ENCODE measurements at places on chromosomes 2 and 18.
A peak's percentile ranks its signal among the peaks of the same experiment; 100 is the strongest.

- DNase-seq = no peak
Measured at GRCh38 chr2:109644571-109645275, 30.6 kb downstream of the SOWAHC start.

DNA sequence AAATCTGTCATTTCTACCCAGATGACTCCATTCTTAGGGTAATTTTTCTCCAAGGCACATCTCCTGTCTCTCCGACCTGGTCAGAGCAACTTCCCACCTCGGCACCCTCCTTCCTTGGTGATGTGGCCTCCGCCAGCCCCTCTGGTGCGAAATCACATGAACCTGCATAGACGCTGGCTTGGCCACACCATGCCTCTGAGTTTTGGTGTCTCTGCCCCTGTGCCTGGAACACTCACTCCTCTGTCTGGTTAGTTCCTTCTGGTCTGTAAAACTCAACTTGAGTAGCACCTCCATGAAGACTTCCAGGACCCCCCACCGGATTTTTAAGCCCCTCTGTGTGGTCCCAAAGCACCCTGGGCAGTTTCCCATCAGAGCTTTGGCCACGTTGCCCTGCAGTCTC, 83.2 kb upstream of the OTOS start:
- DNase-seq = no peak

DNA sequence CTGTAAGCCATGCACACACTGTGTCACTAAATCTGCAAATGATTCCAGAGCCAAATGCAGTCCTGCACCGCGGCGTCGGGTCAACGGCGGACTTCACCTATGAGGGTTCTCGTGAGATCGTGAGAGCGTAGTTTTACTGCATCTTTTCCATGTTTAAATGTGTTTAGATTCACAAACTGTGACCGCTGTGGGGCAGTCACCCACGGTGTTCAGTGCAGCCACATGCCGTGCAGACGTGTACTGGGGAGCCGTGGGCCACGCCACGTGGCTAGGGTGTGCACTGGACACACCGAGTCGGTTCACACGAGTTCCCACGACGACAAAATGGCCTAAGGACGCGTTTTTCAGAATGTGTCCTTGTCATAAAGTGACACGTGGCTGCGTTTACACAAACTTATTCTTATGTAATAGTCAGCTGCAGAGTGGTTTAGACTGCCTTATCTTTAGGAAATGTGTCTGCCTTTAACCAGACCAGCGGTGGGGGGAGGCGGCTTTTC, 34.1 kb downstream of the NFATC1 start:
- DNase-seq = no peak

DNA sequence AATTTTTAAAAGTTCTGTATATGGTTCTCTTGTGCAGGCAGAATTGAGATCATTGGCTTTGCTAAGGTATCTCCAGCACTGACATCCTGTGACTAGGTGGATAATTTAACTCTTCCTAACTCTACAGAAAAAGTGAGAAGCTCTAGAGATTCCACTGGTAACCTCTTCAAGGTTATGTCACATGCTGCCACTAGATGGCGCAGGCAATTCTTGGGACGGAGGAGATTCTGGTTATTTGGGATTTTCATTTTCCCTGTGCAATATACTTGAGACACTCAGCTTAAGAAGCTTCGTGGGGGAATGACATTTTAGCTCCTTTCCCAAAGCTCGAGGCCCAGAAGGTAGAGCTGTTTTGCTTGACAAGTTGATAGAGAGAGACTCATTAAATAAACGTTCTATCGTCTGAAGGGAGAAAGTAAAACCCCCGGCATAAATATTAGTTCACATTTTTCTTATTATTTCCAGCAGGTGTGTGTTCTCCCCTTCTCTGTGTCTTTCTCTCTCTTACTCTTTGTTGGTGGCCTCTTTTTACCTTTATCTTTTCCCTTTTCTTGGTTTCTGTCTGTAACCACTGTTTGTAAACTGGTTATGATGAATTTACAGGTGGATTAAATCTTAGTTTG, 26.6 kb upstream of the LANCL1 start:
- no peak for DNase-seq

DNA sequence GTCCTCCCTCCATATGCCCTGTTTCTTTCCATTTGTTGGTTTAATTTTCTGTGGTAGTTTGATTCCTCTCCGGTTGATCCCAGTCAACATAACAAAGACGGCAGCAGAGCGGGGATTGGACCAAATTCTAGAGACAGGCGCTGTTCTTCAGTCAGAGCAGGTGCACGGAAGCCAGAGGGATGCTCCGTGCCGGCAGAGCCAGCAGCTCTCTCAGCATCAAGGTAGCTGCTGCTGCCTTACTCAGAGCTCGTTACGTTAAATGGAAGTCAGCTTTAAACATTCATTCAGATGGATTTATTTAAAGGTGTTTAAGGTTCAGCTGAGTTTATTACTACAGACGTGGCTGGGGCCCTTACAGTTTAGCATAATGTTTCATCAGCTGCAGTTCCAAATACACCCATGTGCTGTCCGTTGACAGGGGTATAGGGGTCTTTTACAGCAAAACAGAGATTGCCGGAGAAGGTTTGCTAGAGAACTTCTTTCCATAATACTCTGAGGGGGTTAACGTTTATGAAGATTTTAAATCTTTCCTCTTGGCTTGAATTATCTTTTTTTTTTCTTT, 497.2 kb upstream of the PIK3C3 start:
- DNase-seq = no peak

- no peak for DNase-seq
Measured at GRCh38 chr2:68799140-68800026, 64.8 kb downstream of the ARHGAP25 start.

- DNase-seq = no peak
Measured at GRCh38 chr2:11602563-11603204, 67.3 kb downstream of the NTSR2 start.

- peak; percentile 51 for DNase-seq
Measured at GRCh38 chr2:46632349-46632748, 153.0 kb downstream of the TMEM247 start.

- DNase-seq = no peak
Measured at GRCh38 chr2:147850838-147851237, 6.0 kb downstream of the ACVR2A start.

DNA sequence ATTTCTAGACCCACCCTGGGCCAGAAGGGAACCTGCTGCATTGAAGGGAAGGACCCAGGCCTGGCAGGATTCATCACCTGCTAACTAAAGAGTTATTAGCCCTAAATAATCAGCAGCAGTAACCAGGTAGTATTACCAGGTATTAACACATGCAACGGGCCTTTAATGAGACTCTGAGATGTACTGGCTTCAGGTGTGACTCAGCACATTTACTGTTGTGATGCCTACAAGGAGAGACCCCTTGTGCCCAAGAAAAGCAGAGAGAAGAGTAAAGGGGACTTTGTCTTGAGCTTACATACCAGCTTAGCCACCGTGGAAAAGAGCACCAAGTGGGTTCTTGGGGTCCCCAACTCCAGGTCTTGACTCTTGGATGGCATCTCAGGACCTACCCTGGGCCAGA, 243.1 kb upstream of the SLC39A10 start:
- no peak for DNase-seq

GRCh38 chr2:230184727-230185578, 34.8 kb downstream of the SP110 start:
- DNase-seq = no peak

DNA sequence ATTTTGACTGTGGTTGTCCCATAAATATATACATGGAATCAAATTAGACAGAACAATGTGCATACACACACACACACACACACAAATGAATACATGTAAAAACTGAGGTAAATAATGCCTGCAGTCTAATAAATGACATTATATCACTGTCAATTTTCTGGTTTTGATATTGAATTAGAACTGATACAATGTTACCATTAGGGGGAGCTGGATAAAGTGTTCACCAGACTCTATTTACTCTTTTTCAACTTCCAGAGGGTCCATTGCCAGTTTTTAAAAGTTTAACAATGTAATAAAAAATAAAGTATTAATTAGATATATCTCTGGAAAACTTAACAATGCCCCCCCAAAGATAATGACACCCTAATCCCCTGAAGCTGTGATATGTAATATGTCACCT, 1666.8 kb upstream of the TMEFF2 start:
- DNase-seq = no peak

- DNase-seq = no peak
Measured at GRCh38 chr2:5969303-5969702, 277.1 kb downstream of the SOX11 start.

DNA sequence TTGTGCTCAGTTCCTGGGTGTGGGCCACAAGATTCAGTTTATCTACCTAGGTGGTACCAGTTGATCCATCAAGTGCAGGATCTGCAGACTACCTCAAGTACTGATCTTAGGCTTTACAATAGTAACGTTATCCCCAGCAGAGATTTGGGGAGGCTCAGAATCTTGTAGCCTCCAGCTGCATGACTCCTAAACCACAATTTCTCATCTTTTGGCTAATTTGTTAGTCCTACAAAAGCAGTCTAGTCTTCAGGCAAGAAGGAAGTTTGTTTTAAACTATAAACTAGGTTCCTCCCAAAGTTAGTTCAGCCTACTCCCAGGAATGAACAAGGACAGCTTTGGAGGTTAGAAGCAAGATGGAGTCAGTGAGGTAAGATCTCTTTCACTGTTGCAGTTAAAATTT, 213.5 kb upstream of the PIEZO2 start:
- no peak for DNase-seq

DNA sequence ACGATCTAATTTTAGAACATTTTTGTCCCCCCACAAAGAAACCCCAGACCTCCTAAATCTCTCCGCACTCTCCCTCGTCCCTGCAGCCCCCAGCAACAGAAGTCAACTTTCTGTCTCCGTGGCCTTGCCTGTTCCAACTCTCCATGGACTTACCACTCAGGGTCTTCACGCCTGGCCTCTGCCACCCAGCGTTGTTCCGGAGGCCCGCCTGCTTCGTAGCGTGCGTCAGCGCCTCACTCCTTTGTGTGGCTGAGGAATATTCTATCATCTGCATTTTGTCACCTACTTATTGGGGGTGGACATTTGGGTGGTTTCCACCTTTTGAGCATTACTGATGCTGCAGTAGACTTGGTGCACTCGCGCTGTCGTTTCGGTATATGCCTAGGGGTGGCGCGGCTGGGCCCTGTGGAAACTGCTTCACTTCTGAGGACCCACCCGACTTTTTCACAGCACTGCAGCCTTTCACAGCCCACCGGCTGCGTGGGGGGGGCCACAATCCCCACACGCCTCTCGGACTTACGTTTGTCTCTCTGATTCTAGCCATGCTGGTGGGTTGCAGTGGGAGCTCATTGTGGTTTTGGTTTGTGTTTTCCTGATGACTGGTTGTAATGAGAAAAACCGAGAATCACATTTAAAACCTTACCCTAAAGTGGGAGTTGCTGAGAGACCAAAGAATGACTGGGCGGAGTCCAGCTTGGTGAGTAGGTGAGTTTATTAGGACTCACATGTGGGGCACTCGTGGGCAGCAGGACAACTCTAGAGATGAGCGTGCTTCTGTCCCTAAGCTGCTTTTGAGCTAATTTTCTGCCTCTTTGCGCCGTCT, 1.4 kb upstream of the HSBP1L1 start:
- no peak for DNase-seq

- no peak for DNase-seq
Measured at GRCh38 chr2:37776487-37776886, 105.0 kb upstream of the CDC42EP3 start.

DNA sequence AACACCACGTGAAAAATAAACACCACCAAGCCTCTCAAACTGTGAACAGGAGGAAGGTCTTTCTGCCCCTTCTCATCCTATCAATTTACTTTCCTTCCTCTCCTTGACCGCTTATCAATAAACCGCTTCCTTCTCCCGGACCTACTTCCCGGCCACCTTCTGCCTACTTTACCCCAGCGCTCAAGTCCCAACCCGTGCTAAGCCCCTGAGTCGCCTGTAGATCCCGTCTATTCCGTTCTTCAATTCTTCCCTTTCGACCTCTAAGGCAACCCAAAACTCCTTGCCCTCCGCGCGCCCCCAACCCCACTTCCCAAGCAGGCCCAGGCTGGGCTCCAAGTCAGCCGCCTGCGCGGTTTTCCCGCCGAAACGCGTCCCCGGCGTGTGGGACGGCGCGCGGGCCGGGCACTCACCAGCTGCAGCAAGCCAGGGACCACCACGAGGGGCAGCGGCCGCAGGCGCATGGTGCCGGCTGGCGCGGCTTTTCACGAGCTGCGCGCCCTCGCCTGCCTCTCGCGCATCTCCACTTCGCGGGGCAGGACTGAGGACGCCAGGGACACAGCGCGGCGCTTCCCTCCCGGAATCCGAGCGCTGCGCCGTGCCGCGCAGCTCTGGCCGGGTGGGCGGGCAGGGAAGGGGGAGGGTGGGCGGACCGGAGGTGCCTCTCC, at the start of gene NXPH2:
NXPH2 (minus strand) TSS at position 610 of the 665 bp plus-strand sequence; CDS start at position 461, 149 bp downstream.
- DNase-seq = no peak

- no peak for DNase-seq
Measured at GRCh38 chr2:185511925-185512324, 226.7 kb upstream of the FSIP2 start.

GRCh38 chr2:151297882-151298281, 8.4 kb upstream of the NMI start:
- DNase-seq = no peak

- no peak for DNase-seq
Measured at GRCh38 chr2:121858847-121859246, 103.4 kb downstream of the TSN start.

DNA sequence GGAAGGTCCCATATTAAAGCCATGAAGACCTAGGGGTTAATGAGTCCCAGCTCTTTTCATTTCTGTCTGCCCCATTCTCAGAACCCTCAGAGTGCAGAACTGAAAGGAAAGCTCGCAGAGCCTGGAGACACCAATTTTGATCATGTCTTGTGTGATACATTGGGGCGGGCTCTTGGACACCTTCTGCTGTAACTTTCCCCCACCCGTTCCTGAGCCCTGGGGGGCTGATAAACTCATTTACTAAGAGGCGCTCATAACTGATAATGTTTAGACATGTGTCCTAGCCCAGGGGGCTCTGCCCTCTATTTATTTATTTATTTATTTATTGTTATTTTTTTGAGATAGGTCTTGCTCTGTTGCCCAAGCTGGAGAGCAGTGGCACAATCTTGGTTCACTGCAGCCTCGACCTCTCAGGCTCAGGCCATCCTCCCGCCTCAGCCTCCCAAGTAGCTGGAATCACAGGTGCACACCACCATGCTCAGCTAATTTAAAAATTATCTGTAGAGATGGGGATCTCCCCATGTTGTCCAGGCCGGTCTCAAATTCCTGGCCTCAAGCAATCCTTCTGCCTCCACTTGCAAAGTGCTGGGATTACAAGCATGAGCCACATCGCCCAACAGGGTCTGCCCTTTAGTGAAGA, 72.4 kb upstream of the HAAO start:
- no peak for DNase-seq

DNA sequence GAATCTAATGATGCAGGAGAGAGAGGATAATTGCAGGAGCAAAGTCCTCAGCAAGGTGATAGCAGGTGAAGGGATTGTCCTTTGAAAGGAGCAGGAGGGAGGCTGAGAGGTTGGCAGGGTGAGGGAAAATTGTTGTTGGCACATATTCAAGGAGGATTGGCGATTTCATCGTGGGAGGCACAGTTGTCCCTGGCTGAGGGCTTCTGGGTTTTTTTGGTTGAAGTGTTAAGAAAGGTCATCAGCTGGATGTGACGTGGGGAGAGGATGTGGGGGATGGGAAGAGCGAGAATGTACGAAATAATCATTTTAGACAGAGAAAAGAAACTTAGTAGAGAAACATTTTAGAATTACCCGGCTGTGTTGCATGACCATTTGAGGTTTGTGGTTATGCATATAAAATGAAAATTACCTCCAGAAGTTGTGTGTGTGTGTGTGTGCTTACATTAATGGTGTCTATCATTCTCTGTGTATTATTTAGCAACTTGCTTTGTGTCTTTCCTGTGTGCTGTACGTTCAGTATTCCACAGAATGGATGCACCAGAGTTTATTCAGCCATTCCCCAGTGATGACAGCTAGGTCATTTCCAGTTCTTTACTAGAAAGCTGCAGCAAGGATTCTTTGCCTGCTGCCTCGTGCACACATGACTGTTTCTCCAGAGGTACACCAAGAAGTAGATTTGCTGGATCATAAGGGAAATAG, 67.6 kb downstream of the SDC1 start:
- DNase-seq = no peak

All from thymus (tissue), 14 donors.